HS-27A (cell line): ENCODE measurements at places on chromosomes 7 and 10.

DNA sequence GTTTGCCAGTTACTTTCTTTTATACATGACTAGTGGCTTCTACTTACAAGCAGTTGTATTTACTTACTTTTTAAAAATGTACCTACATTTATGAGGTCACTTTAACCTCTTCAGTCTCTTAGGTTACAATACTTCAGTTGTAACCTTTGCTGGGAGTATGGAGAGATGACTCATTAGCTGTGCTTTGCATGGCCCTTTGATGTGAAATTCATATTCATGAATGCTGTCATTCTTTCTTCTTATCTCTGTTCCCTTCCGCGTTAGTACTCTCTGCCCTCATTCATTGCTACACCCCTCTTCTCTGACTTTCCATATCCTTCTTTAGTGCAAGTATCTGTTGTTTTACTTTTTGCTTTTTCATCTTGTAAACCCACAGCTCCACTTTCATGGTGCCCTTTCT lies 164.3 kb downstream of the BMPER start:
- DNase-seq, result no peak

DNA sequence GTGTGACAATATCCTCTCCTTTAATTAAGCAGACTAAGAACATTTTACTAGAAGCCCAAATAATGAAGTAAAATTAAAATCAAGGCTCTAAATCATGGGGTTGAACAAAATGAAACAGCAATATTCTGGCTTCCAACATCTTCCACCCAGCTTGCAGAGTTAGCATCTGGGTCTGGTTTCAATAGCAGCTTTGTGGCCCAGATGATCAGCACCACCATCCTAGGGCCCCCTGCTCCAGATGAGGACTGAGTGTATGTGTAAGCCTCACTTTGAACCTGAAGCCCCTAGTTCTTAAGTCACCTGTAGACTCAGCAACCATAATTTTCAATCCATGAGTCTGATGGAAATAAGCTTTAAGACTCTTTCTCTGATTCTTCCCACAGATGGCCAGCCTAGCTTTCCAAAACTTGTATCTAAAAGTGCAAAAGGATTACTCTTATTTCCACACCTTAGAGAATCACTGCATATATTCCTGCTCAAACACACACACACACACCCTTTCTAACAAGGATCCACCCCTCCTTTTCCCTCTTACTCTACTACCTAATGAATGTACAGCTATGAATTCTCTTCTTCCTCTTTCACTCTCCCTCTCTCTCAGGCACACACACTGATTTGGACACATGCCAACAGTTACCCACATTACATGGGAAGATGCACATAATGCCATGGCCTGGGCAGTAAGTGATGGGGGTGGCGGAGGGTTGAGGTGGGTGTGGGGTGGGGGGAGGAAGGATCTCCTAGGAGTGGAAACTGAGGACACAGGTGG lies 3.5 kb downstream of the DENND11 start:
- no peak for DNase-seq

DNA sequence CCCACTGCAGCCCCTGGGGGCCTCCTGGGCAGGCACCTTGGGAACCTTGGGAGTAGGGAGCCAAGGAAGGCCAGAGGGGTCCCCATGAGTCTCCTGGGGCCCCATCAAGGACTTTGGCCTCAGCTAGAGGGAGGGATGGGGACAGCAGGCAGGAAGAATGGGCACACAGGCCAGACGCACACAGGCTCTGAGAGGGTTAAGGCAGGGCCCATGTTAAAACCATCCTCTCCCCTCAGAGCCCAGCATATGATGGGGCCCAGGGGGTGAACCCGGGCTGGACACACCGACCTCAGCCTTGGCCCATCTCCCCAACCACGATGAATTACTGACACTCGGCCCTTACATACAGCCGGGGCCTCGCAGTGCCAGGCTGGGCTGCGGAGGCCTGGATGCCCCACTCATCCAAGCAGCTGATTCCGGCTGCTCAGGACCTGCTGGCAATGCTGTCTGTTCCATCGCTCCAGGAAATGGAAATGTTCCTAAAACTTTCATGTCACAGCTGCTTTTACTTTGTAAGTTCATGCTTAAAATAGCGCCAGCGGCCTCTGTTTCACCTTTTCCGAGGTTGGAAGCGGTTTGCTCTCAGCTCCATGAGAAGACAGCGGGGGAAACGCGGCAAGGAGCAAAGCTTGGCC lies 17.3 kb upstream of the INPP5A start:
- no peak for DNase-seq

GRCh38 chr7:129055861-129056464 lies 1.1 kb upstream of the TNPO3 start:
- no peak for DNase-seq

DNA sequence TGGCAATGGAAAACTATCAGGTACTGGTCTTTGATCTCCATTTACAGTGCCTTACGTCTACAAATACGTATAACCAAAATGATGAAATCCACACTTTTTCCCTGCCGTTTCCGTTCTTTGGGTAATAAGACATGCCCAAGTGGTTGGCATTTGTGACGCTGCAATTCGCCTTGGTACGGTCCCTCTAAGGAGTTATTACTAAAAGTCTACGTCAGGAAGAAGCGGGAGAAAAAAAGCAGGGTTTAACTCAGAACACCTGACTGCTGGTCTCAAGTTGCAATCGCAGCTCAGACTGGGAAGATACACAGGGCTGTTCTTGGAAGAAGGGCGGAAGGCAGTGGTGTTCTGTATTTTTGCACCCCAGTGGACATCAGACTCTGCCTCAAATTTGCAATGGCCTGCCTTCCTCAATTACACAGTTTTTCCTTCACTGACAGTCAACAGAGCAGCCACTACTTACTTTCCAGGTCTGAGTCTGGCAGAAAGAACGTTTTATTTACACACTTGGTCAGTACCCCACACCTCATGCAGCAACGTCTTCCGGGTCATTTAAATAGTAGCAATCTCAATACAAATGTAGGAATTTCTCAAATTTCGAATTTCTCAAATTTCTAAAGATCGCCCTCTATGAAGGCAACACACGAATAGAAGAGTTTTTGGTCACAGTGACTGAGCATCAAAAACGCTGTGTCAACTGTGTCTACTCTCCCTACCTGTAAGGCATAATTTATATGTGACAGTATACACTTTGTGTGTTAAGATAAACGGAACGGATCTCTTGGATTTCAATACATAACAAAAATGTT lies 2.1 kb downstream of the BAIAP2L1 start:
- DNase-seq, result no peak

DNA sequence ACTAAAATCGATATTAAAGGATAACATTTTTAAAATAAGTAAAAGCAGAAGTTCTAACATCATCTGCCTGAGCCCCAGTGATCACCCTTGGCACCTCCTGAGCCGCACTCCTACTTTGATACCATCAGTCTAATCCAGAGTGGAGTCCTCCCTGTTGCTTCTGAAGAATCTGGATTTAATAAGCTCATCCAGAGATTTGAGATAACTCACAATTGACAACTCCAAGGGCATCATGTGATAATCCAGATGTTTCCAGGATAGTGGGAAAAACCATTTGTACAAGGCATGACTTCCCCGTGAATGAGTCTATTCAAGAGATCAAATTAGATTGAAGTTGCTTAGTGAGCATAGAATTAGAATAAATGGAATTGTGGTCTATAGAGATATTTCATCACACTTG lies 475.8 kb upstream of the C7orf33 start:
- DNase-seq, result no peak

GRCh38 chr10:5812283-5813090 lies 747 bp downstream of the GDI2 start:
- no peak for DNase-seq
